Inflammatory macrophage treated with lipopolysaccharide for 4 hours (primary cell): ENCODE measurements at places on chromosomes 2 and 18.

DNA sequence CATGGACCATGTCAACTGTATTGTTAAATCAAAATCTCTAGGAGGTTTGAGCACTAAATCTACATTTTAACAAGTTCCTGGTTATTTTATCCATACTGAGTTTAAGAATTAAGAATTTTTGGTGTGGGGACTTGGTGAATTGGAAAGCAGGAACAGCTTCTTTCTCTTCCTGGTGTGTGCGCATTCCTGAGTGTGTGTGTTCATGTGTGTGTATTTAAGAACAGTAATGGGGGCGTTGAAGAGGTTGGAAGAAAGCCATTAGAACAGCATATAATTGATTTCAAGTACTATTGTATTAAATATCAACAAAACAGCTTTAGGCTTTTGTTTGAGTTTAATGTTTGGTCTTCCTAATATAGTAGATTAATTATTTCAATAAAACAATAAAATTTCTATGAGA, 801.3 kb upstream of the ID2 start:
- DNase-seq = no peak

- DNase-seq = no peak
Observed at GRCh38 chr2:12705742-12706141, 11.0 kb upstream of the TRIB2 start.

GRCh38 chr2:33891616-33892015, 292.5 kb upstream of the FAM98A start:
- DNase-seq = no peak

GRCh38 chr18:46832849-46833248, 76.0 kb upstream of the ST8SIA5 start:
- DNase-seq = no peak

GRCh38 chr2:19409046-19409445, 50.6 kb upstream of the OSR1 start:
- no peak for DNase-seq

GRCh38 chr2:10001586-10001985, 41.8 kb upstream of the KLF11 start:
- DNase-seq = peak; percentile 89

DNA sequence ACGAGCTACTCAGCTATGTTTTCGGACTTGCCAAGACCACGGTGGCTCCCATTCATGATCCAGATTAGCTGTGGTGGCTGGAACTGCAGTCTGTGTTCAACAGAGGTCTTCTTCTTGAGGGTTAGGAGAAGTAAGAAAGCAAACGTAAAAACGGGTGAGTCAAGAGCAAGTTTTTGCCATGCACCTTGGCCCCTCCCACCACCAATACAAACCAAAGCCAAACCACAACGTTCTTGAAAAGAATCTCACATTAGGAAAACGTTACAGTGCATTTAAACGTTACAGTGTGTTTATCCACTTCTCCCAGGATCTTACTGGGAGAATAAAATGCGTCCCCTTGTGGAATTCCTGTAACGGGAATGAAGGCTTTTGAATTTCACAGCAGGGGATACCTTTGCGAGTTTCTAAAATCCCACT, 725 bp downstream of the FBXO48 start:
- DNase-seq = peak; percentile 56

GRCh38 chr2:28085201-28085600, 194.7 kb downstream of the BABAM2 start:
- no peak for DNase-seq

DNA sequence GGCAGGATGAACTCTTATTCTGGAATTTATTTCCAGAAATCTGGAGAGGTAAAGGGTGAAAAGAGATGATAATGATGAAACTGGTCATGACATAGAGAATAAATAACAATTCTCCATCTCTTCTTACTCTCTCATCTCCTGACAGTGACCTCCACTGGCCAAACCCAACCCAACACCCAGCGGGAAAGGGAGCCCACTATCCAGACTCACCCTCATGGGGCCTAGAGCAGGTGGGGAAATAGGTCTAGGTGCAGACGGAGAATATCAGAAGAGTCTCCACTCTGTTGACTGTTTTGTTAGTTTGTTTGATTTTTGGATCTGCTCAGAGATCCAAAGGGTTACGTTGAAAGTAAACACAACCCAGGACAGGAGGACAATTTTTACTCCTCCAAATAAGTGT, 263.2 kb upstream of the PARD3B start:
- no peak for DNase-seq

- no peak for DNase-seq
Observed at GRCh38 chr2:208134928-208135586, 5.4 kb upstream of the CRYGC start.

GRCh38 chr2:39020383-39020782, 100.5 kb downstream of the SOS1 start:
- DNase-seq = no peak

- no peak for DNase-seq
Observed at GRCh38 chr2:130252880-130253645, 54.8 kb upstream of the TUBA3E start.

GRCh38 chr18:43414006-43414405, 136.7 kb upstream of the SYT4 start:
- DNase-seq = no peak

- DNase-seq = no peak
Observed at GRCh38 chr2:238163481-238164198, 4.9 kb downstream of the ERFE start.

GRCh38 chr2:232113821-232114220, 152.3 kb downstream of the DIS3L2 start:
- DNase-seq = no peak

- DNase-seq = no peak
Observed at GRCh38 chr2:86176597-86176996, 18.7 kb downstream of the IMMT start.

- DNase-seq = no peak
Observed at GRCh38 chr2:7449298-7449697, 532.1 kb downstream of the RNF144A start.

- no peak for DNase-seq
Observed at GRCh38 chr2:74314107-74314506, 29.1 kb downstream of the SLC4A5 start.

DNA sequence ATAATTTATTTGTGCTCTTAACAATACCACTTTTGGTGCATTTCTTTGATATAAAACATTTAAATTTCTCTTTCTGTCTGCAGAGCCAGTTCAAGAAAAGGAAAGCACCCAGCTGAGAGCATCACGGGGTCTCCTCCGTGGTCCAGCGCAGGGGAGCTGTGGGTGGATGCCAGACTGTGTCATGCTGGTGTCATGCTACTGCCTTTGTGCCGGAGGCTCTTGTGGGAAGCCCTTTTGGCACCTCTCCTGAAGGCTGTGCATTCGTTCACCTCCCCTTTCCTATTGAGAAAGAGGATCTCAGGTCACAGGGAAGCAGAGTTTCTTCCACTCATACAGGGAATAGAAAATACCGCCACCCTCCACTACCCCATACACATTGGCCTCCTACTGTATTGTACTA, 450.4 kb downstream of the GALR1 start:
- no peak for DNase-seq

DNA sequence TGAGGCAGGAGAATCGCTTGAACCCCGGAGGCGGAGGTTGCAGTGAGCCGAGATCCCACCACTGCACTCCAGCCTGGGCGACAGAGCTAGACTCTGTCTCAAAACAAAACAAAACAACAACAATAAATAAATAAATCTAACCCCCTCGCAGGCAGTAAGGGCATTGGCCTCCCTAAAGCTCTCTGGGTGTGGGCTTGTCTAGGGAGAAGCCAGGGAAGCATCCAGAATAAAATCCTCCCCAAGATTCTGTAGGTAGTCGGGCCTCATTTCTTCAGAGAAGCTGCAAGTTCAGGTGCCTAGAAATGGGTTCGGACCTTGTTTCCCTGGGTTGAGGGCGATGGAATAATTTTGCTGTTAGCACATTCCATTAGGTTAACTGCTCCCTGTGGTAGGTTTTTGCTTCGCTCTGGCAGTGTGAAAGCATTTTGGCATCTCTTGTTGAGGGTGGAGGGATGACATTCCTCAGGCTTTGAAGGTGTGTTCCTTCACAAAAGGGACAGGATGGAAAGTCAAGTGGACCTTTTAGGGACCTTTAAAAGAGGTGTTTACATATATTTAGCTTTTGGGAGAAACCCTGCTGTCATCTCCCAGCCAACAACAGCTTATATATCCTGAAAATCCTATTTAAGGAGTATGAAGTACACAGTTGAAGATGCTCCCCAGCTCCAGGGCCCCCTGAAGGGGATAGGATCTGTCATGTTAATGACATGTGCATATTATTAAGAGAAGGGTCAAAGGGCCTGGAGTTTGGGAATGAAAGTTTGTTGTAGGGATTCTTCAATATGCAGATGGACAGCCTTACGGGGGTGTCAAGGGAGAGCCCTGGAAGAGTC, 17.7 kb downstream of the MYCN start:
- no peak for DNase-seq

DNA sequence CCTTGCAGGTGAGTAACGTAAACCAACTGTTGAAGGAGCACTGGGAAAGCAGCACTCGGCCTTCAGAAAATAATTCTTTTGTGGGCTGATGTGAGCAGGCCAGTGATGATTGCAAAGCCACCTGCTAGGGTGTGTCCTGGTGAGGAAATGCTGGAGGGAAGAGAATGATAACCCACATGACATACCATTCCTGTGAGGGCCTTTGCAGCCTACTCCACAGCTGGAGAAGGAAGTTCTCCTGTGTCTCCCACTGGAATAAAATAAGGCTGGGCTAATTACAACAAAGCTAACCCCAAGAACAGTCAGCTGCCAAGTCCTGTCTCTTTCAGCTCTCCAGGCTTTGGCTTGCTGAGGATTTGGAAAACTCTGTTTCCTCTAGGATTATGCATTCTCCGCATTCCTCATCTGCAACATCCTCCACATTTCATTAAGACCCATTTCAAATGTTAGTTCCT, 16.7 kb upstream of the DSG1 start:
- DNase-seq = no peak

DNA sequence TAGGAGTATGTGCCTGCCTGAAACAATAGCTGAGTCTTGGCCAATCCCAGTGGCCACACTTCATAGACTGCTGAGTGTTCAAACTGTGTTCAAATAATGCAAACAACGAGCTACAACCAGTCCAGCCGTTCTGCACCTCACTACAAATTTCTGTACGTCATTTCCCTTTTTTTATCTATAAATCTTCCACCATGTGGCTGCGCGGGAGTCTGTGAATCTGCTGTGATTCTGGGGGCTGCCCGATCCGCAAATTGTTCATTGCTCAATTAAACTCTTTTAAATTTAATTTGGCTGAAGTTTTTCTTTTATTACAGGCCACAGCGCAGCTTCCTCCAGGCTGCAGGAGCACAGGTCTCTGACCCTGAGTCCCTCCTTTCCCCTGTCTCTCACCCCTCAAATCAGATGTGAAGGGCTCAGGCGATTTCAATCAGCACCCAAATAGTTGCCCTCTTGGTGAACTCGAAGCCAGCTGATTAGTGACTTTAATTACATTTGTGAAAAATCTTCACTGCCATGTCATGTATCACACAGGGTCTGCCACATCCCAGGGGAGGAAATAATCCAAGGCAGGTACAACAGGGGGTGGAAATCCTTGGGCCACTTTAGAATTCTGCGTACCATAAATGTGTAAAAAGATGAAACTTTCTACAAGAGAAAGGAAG, 145.6 kb downstream of the NDUFA10 start:
- no peak for DNase-seq

GRCh38 chr2:46992776-46993175, 77.2 kb upstream of the MCFD2 start:
- DNase-seq = no peak

GRCh38 chr2:219245899-219246230, 586 bp downstream of the STK16 start:
- DNase-seq = no peak

DNA sequence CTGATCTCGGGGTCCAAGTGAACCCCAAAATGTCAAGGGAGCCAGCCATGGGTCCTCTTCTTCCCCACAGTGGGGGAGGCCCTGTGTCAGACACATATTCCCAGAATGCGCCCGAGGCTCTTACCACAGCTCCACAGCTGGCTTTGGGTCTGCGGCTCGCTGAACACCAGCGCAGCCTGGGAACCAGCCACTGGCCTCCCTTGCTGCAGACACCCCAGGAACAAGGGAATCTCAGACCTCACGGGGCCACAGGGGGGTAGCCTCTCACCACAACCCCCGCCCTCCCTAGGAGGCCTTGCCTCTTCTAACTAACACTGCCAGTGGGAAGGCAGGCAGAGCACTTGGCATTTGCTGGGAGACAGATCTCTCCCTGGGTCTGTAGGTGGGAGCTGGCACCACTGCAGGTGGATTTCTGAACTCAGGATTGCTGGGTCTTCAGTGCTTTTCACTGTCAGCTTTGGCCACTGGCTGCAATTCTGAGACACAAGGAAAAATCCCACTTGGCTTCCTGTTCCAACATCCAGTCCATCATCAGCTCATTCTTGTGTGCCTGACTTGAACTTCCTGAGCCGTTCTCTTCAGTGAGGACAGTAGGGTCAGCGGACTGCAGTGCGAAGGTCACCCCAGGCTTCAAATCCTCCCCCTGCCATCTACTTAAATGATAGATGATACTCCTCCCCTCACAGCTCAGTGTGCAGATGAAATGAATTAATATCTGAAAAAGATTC, 128.7 kb downstream of the CAPN13 start:
- no peak for DNase-seq

- no peak for DNase-seq
Observed at GRCh38 chr2:81901017-81901416, 1596.5 kb upstream of the LRRTM1 start.

DNA sequence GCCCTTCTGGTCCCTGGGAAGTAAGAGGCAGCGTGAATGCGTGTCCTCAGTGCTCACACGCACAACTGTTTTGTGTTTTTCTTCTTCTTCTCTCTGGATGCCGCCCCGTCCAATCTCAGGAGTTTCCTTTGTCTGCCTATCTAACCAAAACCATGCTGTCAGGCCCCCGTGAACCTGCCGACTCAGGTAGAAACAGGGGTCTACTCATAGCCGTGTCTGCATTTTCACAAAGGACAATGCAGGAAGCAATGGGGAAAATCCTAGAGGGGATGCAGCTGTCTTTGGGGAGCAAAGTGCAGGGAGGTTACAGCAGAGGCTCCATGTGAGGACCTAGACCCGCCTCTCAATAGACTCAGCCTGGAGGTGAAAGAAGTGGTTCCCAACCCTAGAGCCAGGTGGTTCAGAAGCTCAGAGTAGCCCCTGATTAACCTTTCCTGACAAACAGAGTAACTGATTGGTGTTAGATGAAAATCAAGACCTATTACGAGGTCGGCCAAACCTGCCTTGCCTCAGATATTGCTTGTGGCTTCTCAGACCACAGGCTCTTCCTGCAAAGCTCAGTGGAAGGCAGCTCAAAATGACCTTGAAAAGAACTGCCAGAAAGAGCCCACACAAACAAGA, 49.3 kb downstream of the CD226 start:
- DNase-seq = no peak

DNA sequence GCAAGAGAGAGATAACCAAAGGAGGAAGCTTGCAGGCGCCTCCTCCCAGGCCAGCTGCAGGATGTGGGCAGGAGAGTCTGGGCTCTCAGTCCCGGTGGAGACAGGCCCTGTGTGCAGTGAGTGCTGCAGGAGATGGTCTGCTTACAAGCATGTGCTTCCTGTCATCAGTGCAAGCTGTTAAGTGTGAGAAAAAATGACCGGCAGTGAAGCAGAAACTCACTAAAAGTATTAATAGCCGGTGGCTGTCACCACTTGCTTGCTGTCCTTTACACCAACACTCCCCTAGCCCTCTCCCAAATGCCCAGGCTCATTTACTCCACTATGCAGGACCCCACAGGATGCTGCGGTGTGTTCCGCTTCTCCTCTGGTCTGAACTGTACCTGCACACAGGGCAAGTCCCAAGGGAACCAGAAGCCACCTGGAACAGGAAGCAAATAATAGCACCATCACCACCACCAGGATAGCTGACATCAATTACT, 435.6 kb upstream of the HS6ST1 start:
- DNase-seq = no peak
